ENCODE measurements at places on chromosomes 5 and 9. TPM values are rescaled to one million over a fixed set of nuclear protein-coding genes. Genes with fewer than 3 reads are reported as not detected.

The SLC46A2 gene
- total RNA-seq, result not detected

The PCDHGB5 gene
- total RNA-seq, result 2.5 TPM

The CCNI2 gene
- 1.1 TPM for total RNA-seq

The IL4 gene
- not detected for total RNA-seq

DNA sequence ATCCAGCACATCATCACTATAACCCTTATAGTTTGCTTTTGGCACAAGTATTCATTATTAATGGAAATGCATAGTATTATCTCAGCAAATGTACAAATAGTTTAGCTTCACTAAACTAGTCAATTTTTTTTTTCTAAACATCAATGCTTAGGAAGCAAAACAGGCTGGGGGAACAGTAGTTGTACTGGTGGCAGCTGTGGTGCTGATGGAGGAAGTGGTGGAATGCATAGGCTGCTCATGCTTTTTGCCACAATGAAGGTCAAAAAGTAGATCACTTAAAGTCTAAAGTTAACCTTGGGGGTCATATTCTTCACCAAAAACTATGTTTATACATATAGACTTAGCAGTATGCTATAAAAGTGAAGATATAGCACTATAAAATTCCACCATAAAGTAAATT lies 36.3 kb upstream of the CDKN2B start:
- no peaks in the 10 kb centered on the region for H3K27me3 ChIP-seq
- H3K4me1 ChIP-seq, result peaks cover 8% of the 10 kb centered on the region
- DNase-seq, result no peak
- H3K27ac ChIP-seq, result no peak overlapping the region
- H3K36me3 ChIP-seq, result no peaks in the 10 kb centered on the region

GRCh38 chr5:6362846-6363245 lies 15.5 kb downstream of the MED10 start:
- H3K27ac ChIP-seq, result no peak overlapping the region
- no peak overlapping the region for H3K4me3 ChIP-seq
- H3K27me3 ChIP-seq, result no peaks in the 10 kb centered on the region
- DNase-seq, result no peak

GRCh38 chr9:132108728-132109127 lies 29.1 kb upstream of the MED27 start:
- H3K36me3 ChIP-seq, result no peaks in the 10 kb centered on the region
- no peak for DNase-seq
- no peak overlapping the region for H3K4me3 ChIP-seq
- H3K27ac ChIP-seq, result no peak overlapping the region

- no peaks in the 10 kb centered on the region for H3K27me3 ChIP-seq
- peaks cover 19% of the 10 kb centered on the region for H3K36me3 ChIP-seq
- no peaks in the 10 kb centered on the region for H3K4me1 ChIP-seq
These were observed 75.4 kb downstream of the TEX10 start for GRCh38 chr9:100277166-100277979.

DNA sequence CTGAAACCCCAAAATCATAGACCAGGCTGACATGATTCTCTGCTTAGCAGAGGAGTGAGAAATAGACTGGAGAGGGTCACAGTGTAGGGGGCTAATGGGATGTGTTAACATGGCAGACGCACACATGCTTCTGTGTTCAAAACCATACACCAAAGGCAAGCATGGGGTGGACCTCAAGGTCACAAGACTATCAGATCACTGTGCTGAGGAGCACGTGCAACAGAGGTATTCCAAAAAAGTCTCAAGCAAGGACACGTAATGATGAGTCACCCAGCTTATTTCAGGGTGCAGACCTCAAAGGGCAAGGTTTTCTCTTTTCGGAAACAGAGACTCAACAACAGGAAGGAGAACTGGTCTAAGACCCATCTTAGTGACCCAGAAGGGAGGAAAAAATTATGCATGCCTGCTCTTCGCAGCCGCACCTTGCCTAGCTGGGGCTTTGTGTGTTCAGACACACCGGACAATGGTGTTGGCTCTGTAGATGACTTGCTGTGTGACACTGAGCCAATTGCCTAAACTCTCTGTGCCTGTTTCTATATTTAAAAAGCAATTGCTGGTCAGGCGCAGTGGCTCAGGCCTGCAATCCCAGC lies 20.3 kb downstream of the WHRN start:
- peak; percentile 27 for DNase-seq
- H3K27ac ChIP-seq, result no peak overlapping the region
- no peaks in the 10 kb centered on the region for H3K27me3 ChIP-seq
- H3K4me1 ChIP-seq, result peaks cover 22% of the 10 kb centered on the region
- no peaks in the 10 kb centered on the region for H3K36me3 ChIP-seq

GRCh38 chr5:64628901-64629300 lies 61.4 kb upstream of the SHISAL2B start:
- no peaks in the 10 kb centered on the region for H3K36me3 ChIP-seq
- no peaks in the 10 kb centered on the region for H3K4me1 ChIP-seq
- H3K4me3 ChIP-seq, result no peak overlapping the region
- peaks cover 4% of the 10 kb centered on the region for H3K27me3 ChIP-seq

DNA sequence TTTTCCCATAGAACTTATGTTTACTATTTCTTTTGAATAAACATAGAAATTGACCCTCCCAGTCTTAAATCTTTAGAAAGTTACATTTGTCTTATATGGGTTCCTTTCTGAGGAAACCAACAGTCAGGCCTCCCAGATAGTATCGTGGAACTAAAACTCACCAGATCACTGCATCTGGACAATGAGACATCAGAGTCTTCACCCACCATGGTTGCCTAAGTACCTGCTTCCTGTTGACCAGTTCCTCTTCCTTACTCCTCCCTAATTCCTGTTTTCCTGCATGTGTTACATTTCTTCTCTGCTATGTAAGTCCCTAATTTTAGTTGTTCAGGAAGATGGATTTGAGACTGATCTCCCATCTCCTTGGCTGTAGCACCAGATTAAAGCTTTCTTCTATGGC lies 462.2 kb downstream of the DIRAS2 start:
- H3K36me3 ChIP-seq, result no peaks in the 10 kb centered on the region
- H3K4me3 ChIP-seq, result no peak overlapping the region
- DNase-seq, result no peak
- H3K27me3 ChIP-seq, result no peaks in the 10 kb centered on the region

All from B cell (primary cell).